ENCODE measurements at places on chromosomes 12 and 14.

- no peak for DNase-seq
Observed at GRCh38 chr14:89958966-89959365, 3.2 kb downstream of the TDP1 start.

- DNase-seq, result no peak
Observed at GRCh38 chr12:43914923-43915468, 79.1 kb downstream of the TMEM117 start.

GRCh38 chr12:104600790-104601739 lies 144.3 kb downstream of the CHST11 start:
- no peak for DNase-seq

- no peak for DNase-seq
Observed at GRCh38 chr12:28998662-28999120, 150.4 kb upstream of the FAR2 start.

DNA sequence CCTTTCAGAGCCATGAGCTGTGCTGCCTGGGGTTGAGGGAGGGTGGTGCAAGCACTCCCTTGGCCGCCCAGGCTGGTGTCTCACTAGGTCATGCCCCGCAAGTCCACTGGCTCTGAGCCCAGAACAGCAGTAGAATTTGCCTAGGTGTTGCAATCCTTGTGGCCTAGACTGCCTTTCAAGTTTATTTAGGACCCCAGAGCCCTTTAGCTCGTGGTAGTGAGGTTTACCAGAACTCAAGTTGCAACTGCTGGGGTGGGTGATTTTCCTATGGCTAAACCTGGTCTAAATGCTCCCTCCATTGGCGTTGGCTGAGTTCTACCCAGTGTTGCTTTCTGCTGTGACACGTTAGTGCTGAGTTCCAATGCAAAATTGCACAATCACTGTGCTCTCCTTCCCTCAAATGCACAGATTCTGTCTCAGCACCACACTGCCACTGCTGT lies 287.2 kb downstream of the BCAT1 start:
- no peak for DNase-seq

DNA sequence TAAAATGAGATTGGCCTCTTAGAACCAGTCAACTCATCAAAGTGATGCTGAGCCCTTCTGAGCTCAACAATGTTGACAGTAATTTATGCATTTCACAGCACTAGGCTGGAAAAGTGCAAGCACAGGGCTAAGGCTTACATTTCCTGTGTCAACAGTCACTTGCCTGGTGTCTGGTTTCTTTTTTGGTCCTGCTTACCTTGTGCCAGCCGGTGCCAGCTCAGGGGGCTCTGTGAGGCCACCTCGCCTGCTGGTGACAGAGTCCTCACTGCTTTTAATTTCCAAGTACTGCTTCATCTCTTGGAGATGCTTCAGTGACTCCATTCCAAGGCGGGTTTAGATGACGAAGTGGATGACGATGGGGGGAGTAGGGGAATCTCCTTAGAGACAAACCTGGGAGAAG lies 53.1 kb upstream of the KCNA1 start:
- DNase-seq, result no peak

- no peak for DNase-seq
Observed at GRCh38 chr12:80272387-80272915, 171.6 kb upstream of the PTPRQ start.

Measured in CD4-positive, alpha-beta T cell treated with Interleukin-2 at 100 ng/mL for 4 hours (primary cell).